ENCODE measurements at places on chromosomes 3 and 15.
A peak's percentile ranks its signal among the peaks of the same experiment; 100 is the strongest.

DNA sequence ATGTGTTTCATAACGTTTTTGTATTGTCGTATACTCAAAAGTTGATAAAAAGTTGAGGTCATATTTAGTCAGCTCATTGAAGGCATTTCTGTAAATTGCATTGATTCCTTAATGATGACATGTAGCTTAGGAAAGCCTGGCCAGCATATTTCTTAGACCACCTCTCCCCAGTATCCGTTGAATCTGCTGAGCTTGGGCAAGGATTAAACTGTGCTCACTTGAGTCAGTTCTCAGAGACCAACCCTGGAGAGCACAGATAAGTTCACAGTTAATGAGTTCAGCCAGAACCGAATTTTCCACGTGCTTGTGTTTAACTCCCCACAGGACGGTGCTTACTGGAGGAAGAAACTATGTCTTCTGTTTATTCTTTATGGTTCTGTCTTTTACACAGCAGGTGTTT lies 132.7 kb downstream of the SLC25A26 start:
- DNase-seq = no peak

DNA sequence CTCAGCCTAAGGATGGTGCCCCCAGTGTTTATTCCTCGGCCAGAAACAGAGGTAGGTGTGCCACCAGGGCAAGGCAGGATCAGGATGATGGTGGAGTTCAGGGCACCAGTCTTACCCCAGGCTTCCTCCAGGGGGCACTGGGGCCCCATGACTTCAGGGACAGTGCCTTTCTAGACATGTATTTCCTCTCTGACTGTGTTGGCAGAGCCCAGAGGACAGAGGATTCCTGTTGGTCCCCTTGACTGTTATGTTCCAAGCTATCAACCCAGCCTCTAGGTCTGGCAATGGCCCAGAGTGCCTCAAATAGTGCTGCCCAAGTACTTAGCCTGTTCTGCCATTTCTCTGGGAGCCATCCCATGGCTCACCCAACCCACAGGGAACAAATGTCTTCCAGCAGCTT lies 2.8 kb downstream of the HEMK1 start:
- DNase-seq = peak; percentile 4

DNA sequence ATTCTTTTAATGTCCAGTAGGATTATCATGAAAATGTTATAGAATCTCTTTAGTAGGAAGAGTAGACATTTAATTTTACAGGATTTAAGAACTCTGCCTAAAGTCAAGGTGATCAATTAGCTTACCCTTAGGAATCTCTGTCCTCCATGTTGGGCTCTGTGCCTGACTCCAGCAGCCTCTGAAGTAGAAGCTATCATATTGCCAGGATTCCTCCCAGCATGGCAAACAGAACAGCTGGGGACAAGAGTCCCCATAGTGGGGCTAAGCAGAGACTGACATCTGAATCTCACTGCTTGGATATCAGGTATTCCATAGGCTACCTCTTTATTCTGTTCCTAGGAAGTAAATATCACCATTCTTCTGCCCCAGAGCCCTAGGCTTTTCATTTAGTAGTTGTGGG lies 1.5 kb downstream of the SLC15A2 start:
- no peak for DNase-seq

GRCh38 chr15:29670998-29671981 lies 151.0 kb downstream of the TJP1 start:
- no peak for DNase-seq

DNA sequence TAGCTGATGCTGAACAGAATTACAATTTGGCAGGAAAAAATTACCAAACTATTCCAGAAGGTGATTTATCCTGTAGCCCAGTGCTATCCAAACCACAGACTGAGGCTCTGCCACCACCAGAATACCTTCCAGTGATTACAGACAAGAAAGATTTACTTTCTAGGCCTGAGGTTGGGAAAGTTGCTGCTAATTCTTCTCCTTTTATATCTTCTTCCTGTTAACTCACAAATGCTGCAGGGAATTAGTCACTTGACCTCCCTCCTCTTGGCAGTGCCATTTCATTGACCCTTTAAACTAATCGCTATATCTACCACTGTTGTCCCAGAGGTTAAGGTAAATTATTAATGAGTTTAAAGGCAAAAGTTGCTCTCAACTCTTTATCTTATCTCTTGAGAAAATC lies 118.4 kb downstream of the CTNNB1 start:
- no peak for DNase-seq

DNA sequence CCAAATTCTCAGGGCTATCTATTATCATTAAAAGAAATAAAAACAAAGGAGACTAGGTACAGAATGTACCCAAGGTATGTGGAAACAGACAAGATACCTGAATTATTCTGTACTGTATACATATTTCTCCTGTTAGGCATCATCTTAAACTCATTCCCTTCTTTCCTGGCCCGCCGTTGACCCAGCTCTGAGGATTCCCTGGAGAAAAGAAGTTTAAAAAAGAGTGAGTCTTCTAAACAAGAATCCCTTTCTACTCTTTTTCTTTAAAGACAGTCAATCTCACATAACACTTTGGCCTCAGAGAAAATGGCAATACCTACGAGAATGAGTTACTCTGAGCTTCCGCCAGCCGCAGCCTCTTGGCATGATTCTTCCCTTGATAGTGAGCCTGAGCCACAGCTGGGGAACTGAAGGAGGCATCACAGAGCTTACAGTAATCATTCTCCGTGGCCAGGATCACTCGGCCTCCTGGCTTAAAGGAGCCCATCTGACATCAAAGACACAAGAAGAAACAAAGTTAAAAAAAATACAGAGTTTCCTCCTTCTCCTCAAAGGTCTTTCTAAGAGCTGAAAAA lies 44.2 kb downstream of the ZMAT3 start:
- DNase-seq = no peak

GRCh38 chr15:71975816-71976150 lies 142.2 kb downstream of the MYO9A start:
- no peak for DNase-seq

DNA sequence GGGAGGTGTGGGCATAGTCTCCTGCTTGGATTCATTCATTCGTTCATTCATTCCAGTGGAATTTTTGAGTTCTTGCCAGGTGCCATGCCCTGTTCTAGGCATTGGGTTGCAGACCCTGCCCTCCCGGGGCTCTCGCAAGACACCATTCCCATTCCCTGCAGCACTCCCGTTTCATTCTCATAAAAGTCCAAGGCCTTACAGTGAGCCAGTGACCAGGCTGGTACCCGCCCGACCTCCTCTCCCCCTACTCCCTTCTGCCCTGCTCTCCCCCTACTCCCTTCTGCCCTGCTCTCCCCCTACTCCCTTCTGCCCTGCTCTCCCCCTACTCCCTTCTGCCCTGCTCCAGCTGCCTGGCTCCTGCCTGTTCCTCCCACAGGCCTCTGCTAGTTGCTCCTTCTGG lies 41.9 kb downstream of the AMOTL2 start:
- no peak for DNase-seq

GRCh38 chr3:69542089-69542804 lies 156.4 kb upstream of the FRMD4B start:
- no peak for DNase-seq

DNA sequence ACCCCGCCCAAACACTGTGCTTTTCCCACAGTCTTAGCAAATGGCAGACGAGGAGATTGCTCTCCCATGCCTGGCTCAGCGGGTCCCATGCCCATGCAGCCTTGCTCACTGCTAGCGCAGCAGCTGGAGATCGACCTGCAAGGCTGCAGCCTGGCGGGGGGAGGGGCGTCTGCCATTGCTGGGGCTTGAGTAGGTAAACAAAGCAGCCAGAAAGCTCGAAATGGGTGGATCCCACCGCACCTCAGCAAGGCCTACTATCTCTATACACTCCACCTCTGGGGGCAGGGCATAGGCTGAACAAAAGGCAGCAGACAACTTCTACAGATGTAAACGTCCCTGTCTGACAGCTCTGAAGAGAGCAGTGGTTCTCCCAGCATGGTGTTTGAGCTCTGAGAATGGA lies 27.2 kb upstream of the WDR5B start:
- DNase-seq = no peak

DNA sequence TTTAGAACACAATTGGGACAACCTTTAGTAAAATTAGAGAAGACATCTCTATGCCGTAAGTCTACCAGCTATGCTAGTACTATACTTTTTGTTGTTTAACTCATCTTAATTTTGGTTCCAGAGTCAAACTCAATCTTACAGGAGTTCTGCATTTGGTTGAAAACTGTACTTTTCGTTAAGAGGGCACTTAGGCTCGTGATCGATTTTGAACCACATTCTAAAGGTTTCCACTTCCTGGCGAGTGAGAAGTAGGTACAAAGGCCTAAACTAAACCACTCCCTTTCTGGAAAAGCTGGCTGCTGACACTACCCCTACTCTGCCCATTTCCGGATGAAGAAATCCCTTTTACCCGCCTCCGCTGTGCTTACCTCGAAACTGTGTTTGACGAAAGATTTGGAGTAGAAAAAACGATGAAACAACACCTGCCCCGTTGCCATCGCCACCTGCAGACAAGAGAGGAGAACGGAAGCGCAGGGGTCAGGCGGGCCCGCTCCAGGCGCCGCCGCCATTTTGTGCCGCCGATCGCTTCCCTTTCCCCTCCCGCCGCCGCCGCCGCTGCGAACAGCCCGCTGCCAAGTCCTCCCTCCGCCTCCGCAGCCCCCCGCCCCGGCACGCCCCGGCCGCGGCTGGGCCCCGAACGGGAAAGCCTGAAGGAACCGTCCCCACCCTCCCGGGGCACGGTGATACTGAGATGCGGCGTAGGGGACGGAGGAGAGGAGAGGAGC lies 748 bp downstream of the CCNL1 start:
- DNase-seq = peak; percentile 20

- DNase-seq = no peak
Observed at GRCh38 chr3:71380096-71380495, 203.4 kb downstream of the FOXP1 start.

DNA sequence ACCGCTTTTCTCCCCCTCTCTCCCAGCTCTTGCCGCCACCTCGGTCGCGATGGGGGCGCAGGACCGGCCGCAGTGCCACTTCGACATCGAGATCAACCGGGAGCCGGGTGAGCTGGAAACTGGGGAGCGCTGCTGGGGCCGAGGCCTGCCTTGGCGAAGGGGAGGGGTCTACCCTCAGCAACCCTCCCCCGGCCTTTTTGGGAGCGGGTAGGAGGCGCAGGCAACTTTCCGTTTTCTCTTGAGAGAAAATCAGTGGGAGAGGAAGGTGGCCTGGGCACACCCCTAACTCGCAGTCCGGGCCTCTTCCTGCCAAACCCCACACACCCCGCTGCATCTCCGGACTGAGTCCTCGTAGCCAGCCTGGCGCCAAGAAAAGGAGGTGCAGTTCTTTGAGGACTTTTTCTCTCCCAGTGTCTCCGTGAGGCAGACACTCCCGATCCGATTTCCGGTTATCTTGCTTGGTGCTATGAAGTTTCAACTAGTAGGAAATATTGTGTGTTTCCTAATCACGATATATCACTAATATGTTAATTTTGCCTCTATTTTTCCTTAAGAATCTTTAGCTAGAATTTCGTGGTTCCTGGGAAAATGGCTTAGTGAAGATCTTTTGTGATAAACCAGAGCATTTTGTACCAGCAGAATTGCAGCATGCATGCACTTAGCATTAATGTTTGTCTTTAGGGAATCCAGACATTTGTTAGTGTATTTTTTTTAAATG lies 631 bp downstream of the NKTR start:
- DNase-seq = peak; percentile 8

DNA sequence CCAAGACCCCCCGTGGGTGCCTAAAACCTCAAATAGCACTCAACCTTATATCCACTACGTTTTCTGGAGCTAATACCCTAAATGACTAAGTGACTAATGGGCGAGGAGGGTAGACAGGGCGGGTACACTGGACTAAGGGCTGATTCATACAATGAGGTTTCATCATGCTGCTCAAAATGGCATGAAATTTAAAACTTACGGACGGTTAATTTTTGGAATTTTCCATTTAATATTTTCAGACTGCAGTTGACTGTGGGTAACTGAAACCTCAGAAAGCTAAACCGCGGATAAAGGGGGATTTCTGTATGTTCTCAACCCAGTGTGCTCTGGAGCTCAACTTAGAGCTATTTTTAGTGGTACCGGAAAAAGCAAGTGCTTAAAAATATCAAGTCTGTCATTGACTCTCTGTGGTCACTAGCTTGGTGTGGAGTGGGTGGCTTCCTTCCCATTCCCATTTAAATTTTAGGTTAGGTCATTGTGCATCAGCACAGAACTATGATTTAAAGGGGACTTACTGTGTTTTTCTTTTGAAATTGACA lies 72.9 kb downstream of the LRRC28 start:
- DNase-seq = no peak

- DNase-seq = no peak
Observed at GRCh38 chr3:174820885-174821284, 38.2 kb upstream of the NAALADL2 start.

DNA sequence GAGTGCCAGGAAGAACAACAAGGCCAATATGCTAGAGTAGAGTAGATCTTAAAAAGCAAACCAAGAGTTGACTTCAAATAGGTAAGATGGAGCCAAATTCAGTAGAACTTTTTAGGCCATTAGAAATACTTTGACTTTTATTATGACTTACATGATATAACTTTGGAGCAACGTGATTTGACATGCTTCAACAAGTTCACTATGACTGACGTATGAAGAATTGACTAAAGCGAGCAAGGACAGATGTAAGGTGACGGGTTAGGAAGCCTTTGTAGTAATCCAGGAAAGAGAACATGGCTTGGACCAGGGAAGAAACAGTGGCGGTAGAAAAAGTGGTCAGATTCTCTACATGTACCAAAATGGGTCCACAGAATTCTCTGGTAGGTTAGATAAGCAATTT lies 4.9 kb upstream of the ZNF385D start:
- DNase-seq = no peak

GRCh38 chr15:93241696-93242585 lies 152.9 kb upstream of the RGMA start:
- no peak for DNase-seq

GRCh38 chr3:16516695-16517481 lies 3.4 kb upstream of the RFTN1 start:
- DNase-seq = no peak

DNA sequence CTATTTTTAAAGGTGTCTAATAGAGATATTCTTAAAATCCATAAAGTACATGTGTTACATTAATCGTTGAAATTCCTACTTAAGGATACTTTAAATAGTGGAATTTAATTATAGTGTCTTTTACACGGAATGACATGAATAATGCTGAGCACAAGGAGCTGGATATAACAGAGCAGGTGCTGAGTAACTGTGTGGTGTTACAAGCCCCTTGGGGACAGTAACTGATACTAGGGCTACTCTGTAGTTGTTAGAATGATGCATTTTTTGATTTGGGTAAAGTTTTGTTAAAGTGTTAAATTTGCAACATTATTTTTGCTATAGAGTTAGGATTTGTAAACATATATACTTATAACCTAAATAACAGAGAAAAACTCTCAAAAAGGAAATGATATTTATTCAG lies 1496.1 kb downstream of the OTOL1 start:
- no peak for DNase-seq

GRCh38 chr15:41921639-41922038 lies 27.8 kb upstream of the SPTBN5 start:
- no peak for DNase-seq

DNA sequence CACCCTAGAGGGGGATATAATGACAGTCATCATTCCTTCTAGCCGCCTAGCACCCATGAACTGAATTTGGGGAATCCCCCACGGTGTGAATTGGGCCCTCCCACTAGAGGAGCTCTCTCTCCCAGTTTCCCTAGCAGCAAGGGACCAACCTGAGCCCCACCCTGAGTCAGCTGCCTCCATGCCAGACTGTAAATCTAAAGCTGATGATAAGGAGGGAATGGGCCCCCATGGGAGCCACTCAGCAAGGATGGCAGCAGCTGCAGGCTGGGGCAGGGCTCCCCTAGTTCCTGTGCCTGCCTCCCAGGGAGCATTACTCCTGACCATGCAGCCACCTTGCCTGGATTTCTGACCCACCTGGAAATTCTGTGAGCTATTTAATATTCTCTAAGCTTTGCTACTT lies 57.0 kb upstream of the PXYLP1 start:
- DNase-seq = no peak

Data from NCI-H446 (cell line).